Left ventricle myocardium inferior (tissue), 1 donor: ENCODE measurements at places on chromosomes 13 and 19. TPM values are rescaled to one million over a fixed set of nuclear protein-coding genes. Genes with fewer than 3 reads are reported as not detected.

The FFAR3 gene
- not detected for total RNA-seq

The PGLYRP1 gene
- not detected for total RNA-seq

The ANKLE1 gene
- 0.11 TPM for total RNA-seq

The ZNF358 gene
- 88.5 TPM for total RNA-seq

The ZIC2 gene
- not detected for total RNA-seq

The BRD4 gene
- 60.9 TPM for total RNA-seq

The MED4 gene
- 39.4 TPM for total RNA-seq

The PLPPR3 gene
- total RNA-seq: not detected

The SLC25A41 gene
- total RNA-seq: 0.16 TPM

The FAM216B gene
- total RNA-seq: 0.99 TPM

The GPC6 gene
- 1.8 TPM for total RNA-seq

The PRSS57 gene
- not detected for total RNA-seq

The RCBTB1 gene
- total RNA-seq: 21.6 TPM

The TYROBP gene
- total RNA-seq: 26.2 TPM

The CEACAM4 gene
- 0.25 TPM for total RNA-seq

The KIR3DL1 gene
- total RNA-seq: not detected

The GAPDHS gene
- not detected for total RNA-seq

The CEACAM6 gene
- 0.11 TPM for total RNA-seq

The ZNF100 gene
- total RNA-seq: 4.6 TPM

The HOMER3 gene
- 14.7 TPM for total RNA-seq

The CASP14 gene
- not detected for total RNA-seq

The C1QTNF9 gene
- total RNA-seq: 3.0 TPM

The ZNF470 gene
- total RNA-seq: 4.3 TPM

The LGI4 gene
- total RNA-seq: 8.4 TPM

The HCST gene
- total RNA-seq: 2.3 TPM

The DZIP1 gene
- total RNA-seq: 3.8 TPM

The LIN7B gene
- 23.4 TPM for total RNA-seq

The ABHD13 gene
- total RNA-seq: 5.1 TPM

The TNFSF13B gene
- total RNA-seq: 1.7 TPM

The IZUMO1 gene
- total RNA-seq: 0.60 TPM

The FSD1 gene
- not detected for total RNA-seq

The SERTM1 gene
- total RNA-seq: 0.60 TPM

The HSPB6 gene
- 899 TPM for total RNA-seq

The ACP7 gene
- not detected for total RNA-seq

The ZNF285 gene
- total RNA-seq: 5.4 TPM

The FXYD7 gene
- total RNA-seq: not detected
